K562 (cell line): ENCODE measurements at places on chromosomes 16 and 17. TPM values are rescaled to one million over a fixed set of nuclear protein-coding genes. Genes with fewer than 3 reads are reported as not detected.

RNF222 gene
- not detected in 2 replicates for total RNA-seq

C17orf107 gene
- 0.29 and 0.42 TPM in 2 replicates for total RNA-seq

KRTAP2-1 gene
- total RNA-seq, result not detected in 2 replicates

ESRP2 gene
- 0.07 and 0.36 TPM in 2 replicates for total RNA-seq

ZPBP2 gene
- not detected in 2 replicates for total RNA-seq

RMI2 gene
- total RNA-seq, result 33.7 and 38.8 TPM in 2 replicates

C1QTNF1 gene
- total RNA-seq, result 0.09 and 0.22 TPM in 2 replicates

CHST6 gene
- total RNA-seq, result 0.02 and 0.09 TPM in 2 replicates

RAMP2 gene
- total RNA-seq, result not detected in 2 replicates

G6PC1 gene
- not detected in 2 replicates for total RNA-seq

HSD17B1 gene
- total RNA-seq, result 12.9 and 13.9 TPM in 2 replicates

GRCh38 chr17:50816771-50817751 lies 18.3 kb upstream of the WFIKKN2 start:
- DNase-seq, result peak; percentile 71

- no peak for DNase-seq
Observed at GRCh38 chr17:66514227-66514806, 211.9 kb downstream of the PRKCA start.

GRCh38 chr17:22512997-22513538 lies 820.7 kb downstream of the KCNJ18 start:
- peak; percentile 52 for DNase-seq

GRCh38 chr17:32019228-32019627 lies 12.0 kb downstream of the LRRC37B start:
- no peak for DNase-seq

DNA sequence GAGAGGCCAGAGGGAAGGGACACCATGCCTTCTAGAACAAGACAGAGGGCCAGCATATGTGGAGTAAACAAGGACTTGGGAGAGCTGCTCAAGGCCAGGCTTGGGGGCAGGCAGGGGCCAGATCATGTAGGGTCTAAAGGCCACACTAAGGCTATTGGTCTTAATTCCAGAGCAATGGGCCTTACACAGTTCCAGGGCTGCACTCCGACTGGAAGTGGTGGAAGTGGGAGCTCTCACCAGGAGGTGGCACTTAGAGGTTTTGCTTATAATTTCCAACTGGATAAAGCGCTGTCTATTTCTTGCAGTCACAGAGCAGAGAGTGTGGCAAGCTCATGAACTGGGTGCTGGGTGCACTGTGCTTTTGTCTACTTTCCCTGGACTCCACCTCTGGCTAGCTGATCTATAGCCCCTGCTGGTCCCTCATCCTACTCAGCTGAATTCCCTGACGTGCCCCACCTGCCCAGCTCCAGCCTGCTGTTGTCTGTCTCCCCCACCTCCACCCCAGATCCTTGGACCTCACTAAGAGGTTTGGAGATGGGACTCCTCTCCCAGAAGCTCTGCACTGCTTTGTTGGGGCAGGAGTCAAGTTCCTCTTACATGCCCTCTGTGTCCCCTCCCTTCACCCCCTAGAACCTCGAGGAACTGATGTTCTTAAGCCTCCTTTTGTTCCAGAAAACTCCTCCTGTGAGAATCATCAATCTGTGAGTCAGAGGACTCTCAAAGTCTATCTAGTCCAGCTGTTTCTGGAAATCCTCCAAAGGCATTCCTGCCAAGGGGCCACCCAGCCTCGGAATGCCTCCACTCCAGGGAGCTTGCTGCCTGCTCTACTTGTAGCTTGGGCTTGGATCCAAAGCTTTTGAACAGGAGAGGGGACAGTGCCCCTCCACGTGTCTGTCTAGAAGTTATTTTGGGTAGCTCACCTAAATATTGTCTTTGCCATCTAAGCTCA lies 48.1 kb upstream of the KSR1 start:
- DNase-seq, result no peak

DNA sequence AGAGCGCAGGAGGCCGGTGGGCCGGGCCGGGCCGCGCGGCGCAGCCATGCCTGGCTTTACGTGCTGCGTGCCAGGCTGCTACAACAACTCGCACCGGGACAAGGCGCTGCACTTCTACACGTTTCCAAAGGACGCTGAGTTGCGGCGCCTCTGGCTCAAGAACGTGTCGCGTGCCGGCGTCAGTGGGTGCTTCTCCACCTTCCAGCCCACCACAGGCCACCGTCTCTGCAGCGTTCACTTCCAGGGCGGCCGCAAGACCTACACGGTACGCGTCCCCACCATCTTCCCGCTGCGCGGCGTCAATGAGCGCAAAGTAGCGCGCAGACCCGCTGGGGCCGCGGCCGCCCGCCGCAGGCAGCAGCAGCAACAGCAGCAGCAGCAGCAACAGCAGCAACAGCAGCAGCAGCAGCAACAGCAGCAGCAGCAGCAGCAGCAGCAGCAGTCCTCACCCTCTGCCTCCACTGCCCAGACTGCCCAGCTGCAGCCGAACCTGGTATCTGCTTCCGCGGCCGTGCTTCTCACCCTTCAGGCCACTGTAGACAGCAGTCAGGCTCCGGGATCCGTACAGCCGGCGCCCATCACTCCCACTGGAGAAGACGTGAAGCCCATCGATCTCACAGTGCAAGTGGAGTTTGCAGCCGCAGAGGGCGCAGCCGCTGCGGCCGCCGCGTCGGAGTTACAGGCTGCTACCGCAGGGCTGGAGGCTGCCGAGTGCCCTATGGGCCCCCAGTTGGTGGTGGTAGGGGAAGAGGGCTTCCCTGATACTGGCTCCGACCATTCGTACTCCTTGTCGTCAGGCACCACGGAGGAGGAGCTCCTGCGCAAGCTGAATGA lies 606 bp downstream of the THAP11 start:
- DNase-seq, result no peak

DNA sequence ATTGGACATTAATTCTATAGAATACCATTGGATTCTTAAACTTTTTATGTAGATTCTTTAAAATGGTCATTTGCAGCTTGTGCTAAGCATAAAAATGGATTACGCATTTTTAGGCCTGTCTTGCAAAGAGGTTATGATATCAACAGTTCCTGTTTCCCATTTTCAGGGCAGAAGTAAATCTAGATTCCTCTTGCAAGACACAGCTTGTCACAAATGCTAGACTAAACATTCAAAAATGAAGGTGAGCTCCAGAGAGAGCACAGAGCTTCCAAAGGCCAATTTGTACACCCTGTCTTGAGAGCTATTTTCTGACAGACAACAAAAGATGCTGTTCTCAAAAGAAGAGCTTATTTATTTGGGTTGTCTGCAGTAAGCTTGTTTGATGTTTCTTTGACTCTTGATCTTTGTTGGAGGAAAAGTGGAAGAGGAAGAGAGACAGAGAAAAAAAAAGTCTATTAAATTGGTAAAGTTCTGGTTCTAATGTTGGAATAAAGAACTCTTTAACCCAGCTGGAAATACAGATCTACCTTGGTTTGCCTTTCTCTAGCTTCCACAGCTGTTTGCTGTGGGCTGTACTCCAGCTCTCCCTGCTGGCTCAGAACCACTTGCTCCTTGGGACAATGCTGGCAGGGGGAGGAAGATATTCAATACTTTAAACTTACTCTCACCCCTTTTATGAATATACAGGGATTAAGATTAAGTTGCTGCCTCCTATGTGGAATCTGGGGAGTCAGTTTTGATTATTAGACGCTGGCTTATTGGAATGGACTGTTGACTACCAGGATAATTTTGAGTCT lies 651.8 kb downstream of the CDH11 start:
- DNase-seq, result no peak

DNA sequence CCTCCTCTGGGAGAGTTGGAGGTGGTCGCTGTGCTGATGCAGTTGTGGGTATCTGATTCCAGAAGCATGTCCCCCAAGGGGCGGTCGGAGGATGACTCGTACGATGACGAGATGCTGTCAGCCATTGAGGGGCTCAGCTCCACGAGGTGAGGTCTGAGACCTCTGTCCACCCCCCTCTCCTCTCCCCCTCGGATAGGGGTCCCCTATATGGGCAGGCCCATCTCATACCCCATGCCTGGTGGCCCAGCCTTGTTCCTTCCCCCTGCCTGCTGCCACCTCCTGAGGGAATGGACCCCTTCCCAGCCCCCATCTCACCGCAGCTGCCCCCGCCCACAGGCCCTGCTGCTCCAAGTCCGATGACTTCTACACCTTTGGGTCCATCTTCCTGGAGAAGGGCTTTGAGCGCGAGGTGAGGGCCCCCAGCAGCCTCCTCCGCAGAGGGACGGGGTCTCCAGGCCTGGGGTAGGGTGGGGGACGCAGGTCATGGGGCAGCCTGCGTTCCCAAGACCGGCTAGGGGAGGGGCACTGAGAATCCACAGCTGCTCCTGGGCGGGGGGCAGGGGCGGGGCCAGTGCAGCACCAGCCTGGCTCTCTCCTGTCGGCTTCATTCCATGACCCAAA lies 39.2 kb downstream of the ADCY7 start:
- DNase-seq, result no peak

GRCh38 chr17:77707546-77707945 lies 251.0 kb upstream of the TNRC6C start:
- no peak for DNase-seq

- DNase-seq, result peak; percentile 81
Observed at GRCh38 chr17:75843577-75844529, at the start of gene UNC13D. Gene UNC13D (minus strand): TSS chr17:75844404. CDS start chr17:75844337, 67 bp downstream.

- DNase-seq, result no peak
Observed at GRCh38 chr17:2237950-2238349, 65.6 kb downstream of the SMG6 start.

DNA sequence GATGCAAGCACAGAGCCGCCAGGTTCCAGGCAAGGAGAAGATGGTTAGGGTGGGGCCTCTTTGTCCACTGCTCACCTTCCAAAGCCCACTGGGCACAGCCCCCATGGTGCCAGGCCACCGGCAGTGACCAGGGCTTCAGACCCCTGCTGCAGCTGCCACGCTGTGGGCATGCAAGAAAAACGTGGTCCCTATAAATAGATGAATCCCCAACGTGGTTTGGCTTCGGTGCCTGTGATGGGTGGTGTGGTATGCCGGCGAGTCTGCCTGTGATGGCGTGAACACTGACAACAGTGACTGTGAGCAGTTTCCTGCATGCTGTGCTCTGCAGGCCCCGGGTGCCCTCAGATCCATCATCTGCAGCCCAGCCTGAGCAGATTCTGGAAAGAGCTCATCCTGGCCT lies 36.6 kb downstream of the RAB11FIP4 start:
- no peak for DNase-seq

DNA sequence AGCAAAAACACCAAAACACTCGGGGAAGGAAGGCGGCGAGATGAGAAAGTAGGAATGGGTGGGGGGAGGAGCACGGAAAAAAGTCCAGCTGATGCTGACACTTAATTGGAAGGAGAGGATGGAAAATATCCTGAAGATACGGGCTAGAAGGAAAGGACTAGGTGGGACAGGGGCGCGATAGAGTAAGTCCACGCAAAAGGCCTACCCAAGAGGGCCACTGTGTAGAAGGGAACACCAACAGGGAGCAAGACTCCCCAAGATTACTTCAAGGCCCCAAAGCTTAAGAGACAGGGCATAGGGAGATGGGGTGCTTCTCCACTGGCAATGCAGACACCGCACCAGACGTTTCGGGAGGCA lies 736 bp downstream of the APPBP2 start:
- DNase-seq, result no peak

- no peak for DNase-seq
Observed at GRCh38 chr17:8465356-8465755, 29.7 kb downstream of the NDEL1 start.

GRCh38 chr16:19698480-19699465 lies 19.3 kb downstream of the KNOP1 start:
- DNase-seq, result no peak

GRCh38 chr17:63700528-63701455 lies 867 bp upstream of the LIMD2 start:
- no peak for DNase-seq

GRCh38 chr17:31417051-31417792 lies 25.7 kb downstream of the RAB11FIP4 start:
- no peak for DNase-seq

- no peak for DNase-seq
Observed at GRCh38 chr16:86437348-86437747, 73.0 kb upstream of the FOXF1 start.

GRCh38 chr16:14496047-14496770 lies 133.9 kb downstream of the PARN start:
- no peak for DNase-seq

DNA sequence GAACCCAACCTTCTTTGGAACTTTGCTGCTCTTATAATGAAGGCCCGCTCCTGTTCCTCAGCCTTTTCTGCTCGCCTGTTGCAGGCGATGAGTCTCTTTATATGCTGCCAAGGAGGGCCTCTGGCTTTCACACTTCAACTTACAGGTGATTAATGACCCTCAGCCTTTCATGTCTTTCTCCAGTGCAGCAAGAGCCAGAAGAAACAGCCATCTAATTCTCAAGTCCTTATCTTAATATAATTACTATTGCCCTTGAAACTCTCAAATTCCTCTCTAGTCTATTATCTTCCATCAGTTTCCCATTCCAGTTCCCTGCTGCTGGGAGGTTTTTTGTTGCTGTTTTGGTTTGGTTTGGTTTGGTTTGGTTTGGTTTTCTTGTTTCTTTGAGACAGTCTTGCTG lies 121.8 kb upstream of the MED13 start:
- DNase-seq, result no peak

DNA sequence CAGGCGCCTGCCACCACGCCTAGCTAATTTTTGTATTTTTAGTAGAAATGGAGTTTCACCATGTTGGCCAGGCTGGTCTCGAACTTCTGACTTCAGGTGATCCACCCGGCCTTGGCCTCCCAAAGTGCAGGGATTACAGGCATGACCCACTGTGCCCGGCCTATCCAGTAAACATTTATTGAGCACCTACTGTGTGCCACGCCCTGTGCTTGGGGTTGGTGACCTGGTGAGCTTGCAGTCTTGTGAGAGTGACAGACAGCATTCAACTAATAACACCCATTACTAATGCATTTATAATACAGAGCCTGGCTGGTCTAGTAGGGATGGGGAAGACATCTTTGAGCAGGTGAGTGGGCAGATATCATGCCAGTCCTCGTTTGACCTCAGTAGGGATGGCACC lies 113.1 kb downstream of the SOCS1 start:
- no peak for DNase-seq

DNA sequence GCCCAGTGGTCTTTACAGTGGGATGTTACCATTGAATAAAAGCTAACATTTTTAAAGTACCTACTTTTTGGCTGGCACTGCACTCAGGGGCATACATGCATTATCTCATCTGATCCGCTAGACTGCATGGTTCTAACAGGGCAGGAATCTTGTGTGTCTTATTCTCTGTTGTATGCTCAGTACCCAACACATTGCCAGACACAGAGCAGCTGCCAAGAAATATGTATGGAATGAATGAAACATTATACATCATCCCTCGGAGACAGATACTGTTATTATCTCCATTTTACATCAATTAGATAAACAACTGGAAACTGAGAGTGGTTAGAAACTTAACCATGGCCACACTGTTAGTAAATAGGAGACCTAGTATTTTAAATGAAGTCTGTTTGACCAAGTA lies 74.1 kb upstream of the CDH11 start:
- no peak for DNase-seq

DNA sequence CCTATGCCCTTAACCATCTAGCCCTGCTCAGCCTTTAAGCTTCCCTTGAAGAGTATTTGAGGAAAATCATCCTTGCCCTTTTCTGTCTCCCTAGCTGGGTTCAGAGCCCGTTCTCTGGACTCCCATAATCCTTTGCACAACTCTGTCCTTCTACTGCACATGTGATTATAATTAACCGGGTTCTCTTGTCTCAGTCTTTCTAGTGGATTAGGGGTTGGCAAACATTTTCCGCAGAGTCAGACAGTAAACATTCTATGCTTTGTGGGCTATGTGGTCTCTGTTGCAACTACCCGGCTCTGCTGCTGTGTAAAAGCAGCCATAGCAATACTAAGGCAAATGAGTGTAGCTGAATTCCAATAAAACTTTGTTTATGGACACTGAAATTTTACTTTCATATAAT lies 80.0 kb downstream of the CDRT15 start:
- no peak for DNase-seq

GRCh38 chr16:57306676-57307341 lies 22.3 kb upstream of the PLLP start:
- DNase-seq, result no peak

GRCh38 chr16:1771188-1771863 lies at the start of gene NME3:
Gene NME3 (minus strand): TSS chr16:1771543. CDS start chr16:1771534, 9 bp downstream.
- peak; percentile 73 for DNase-seq
